ENCODE measurements at places on chromosomes 3 and 15.

- no peak for DNase-seq
These were observed 39.3 kb downstream of the DGKG start for GRCh38 chr3:186322761-186323160.

GRCh38 chr3:156300929-156301840 is 180.8 kb downstream of the KCNAB1 start:
- DNase-seq, result no peak

DNA sequence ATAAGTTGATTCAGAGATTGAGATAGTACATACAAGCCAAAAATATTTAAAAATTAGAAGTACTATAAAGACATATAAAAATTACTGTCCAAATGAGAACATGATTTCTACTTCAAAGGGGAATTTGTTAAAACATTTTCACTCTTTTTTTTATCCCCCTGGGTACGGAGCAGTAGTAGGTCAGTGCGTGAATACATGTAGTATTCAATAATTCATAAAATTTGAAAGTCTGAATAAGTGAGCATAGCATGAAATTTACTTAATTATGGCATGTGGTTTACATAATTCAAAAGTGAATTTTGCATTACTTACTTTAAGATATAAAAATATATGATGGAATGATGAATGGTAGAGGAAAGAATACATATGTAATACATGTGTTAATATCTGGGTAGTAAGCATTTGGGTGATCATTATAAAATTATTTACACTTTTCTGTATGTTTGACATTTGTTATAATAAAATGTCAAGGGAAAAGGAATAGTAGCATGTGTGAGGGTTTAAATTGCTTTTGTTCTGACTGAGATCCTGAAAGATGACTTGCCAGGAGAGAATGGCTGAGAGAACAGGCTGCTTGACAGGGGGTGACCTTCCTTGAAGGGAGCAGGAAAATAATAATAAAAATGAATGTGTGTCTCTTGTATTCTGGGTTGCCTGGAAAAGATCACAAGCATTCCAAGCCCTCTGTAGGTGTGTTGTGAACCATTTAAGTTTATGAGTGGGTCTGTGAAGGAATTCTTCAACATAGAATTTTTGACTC is 1178.8 kb downstream of the ZPLD1 start:
- DNase-seq, result no peak

- no peak for DNase-seq
These were observed 26.3 kb upstream of the GMPPB start for GRCh38 chr3:49750056-49750455.

DNA sequence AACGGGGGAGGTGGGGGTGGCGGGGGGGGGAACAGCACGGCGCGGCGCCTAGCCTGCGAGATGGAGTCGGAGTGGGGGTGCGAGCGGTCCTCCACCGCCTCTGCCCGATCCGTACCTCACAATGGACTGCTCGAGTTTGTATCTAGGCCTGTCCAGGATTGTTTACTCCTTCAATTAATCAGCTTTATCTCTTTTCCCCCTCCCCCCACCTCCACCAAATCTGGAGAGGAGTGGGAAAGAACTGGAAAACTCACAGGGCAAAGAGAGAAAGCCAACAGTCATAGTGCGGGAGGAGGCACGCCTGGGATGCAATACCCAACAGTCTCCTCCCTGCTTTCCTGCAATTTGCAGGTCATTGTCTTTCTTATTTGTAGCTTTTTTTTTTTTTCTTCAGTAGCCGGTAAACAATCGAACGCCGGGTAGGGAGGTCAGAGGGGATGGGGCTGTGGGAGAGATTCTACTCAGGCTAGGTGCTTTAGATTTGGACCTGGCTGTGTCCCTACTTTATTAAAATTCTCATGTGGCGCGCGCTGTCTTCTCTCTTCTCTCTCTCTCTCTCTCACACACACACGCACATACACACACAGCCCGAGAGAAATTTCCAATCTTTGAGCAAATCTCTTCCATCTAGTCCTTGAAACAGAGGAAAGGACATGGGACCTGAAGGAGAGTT is 6.9 kb upstream of the MEIS2 start:
- DNase-seq, result no peak

DNA sequence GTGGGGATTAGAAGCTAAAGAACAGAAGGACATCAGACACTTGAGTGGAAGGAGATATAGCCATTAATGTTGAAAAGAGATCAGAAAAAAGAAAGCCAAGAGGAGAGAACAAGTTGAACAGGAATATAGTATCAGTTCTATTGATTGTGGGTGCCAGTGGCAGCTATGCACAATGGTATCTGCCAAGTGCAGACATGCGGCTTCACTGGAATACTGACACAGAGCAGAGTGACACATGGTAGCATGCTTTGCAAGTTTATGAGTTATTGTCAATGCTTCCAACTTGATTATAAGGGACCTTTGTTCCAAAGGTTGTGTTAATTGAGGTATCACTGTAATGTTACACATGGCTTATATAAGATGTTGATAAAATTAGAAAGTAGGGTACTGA is 42.0 kb upstream of the TP63 start:
- DNase-seq, result no peak

- no peak for DNase-seq
These were observed 34.4 kb downstream of the ABHD2 start for GRCh38 chr15:89122505-89123180.

DNA sequence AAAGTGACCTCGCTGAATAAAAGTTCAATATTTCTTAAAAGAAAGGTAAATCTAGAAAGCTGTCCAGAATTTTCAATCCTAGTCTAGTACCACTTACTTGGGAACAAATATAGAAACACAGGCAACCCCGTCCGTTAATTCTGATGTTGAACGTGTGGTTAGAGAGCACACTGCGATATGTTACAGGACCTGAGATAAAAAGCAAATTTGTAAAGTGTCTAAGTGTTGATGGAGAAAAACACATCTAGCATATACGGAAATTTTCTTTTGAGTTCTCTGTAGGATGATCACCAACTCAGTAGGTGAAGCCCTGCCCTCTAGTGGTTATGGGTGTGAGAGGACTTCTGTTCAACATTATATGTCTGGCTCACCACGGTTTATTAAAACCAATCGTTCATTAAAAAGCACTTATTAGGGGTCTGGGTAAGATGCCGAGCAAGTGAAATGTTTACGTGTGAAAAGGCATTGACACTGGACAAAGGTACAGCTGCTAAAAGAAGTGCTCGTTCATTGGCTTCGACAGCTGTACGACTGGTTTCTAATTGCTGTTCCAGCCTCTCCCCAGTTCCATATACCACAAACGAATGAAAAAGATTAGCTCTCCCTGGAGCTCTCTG is 1.0 kb upstream of the ATP2C1 start:
- peak; percentile 71 for DNase-seq

- DNase-seq, result no peak
These were observed 276.6 kb upstream of the LRTM1 start for GRCh38 chr3:55204417-55204816.

DNA sequence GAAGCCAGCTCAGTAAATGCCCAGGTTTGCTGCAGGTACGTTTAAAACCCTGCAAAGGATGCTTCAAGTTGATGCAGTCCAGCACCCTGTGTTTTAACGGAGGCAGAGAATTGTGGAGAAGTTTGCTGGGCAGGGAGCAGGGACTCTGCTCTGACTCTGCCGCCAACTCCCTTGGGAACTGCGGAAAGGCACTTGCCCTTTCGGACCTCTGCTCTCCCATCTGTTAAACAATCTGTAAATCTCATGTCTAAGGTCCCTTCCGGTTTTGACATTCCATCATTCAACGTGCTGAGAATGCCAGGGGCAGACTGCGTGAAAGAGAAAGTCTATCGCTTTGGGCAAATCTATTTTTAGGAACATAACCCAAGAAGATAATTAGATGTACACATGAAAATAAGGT is 184.5 kb downstream of the OPA1 start:
- no peak for DNase-seq

- no peak for DNase-seq
These were observed 434.8 kb upstream of the DPH6 start for GRCh38 chr15:35980719-35981118.

- DNase-seq, result no peak
These were observed 130.2 kb upstream of the SGO1 start for GRCh38 chr3:20316238-20316637.

- no peak for DNase-seq
These were observed 150.6 kb upstream of the ANKRD28 start for GRCh38 chr3:15948388-15948787.

- no peak for DNase-seq
These were observed 100.6 kb downstream of the IL1RAP start for GRCh38 chr3:190614226-190615059.

DNA sequence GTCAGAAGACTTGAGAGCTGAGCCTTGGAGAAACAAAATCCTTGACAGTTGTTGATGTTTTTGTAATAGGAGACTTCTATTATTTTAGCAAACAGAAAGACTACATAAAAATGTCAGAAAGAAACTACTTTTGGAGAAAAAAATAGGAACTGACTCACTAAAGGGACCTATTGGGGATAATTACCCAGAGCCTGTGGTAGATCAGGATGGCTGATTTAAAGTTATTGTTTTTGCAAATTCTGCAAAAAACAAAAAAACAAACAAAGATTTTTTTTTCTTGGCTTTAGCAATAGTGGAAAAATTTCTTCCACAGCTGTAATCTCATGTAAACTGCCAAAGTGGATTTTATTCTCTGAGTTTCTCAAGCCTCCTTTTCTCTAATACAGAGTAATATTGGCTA is 101.5 kb upstream of the SATB1 start:
- DNase-seq, result no peak

- no peak for DNase-seq
These were observed 43.4 kb downstream of the SLC6A1 start for GRCh38 chr3:11035757-11036505.

- no peak for DNase-seq
These were observed 863.3 kb downstream of the IGSF11 start for GRCh38 chr3:118171236-118171852.

GRCh38 chr3:135495891-135496290 is 469.6 kb upstream of the PPP2R3A start:
- DNase-seq, result no peak

DNA sequence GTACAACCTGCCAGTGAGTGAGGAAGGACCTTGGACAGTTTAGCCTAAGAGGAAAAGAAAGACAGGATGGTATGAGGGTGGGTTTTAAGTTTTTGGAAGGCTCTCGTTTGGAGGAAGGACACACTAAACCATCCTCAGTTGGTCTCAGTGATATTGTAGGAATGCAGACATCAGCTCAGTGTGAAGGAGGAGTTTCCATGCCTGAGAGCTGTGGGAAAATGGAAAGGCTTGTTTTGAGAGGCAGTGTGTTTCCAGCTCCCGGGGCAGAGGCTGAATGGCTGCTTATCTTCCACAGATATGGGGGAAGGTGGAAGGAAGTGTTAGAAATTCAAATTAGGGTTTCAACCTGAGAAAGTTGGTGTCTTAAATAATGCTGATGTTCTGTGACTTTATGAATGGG is 89.6 kb upstream of the MYZAP start:
- peak; percentile 46 for DNase-seq

DNA sequence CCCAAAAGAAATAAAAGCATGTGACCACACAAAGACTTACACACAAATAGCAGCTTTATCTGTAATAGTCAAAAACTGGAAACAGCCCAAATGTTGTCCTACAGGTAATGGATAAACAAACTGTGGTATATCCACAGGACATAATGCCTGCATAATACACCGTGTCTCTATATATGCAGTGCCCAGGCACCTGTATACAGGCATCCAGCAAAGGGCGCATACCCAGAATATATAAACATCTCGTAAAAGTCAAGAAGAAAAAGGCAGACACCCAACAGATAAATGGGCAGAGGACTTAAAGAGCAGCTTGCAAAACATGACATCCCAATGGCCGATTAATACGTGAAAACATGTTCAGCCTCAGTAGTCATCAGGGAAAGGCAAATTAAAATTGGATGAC is 7.2 kb downstream of the OSBPL10 start:
- DNase-seq, result no peak

DNA sequence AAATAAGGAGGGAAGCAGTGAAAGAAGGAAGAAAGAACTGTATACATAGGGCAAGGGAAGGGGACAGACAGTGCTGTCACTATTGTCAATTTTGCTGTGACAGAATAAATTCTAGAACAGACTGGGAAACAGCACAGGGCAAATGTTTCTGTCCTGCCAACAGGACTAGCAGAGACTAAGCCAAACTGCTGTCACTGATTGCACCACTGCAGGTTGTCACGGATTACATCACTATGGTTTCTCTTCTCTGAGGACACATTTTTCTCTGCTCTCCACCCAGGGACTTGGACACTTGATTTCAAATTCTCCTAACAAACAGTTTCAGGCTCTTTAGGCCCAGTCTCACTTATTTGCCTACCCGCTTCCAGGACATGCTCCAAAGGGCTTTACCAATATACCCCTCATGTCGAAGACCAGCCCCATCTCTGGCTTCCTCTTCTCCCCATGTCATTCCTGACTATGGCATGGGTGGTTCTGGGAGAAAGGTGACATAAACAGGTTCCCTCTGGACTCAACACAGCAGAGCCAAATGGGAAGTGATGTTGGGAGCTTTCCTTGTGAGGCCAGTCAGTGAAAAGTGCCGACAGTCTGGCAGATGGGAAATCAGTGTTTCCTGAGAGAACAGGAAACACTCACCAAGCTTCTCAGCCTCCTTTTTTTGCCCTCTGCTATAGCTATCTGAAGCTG is 70.2 kb upstream of the ST3GAL6 start:
- no peak for DNase-seq

GRCh38 chr3:114659109-114660061 is 365.6 kb downstream of the TIGIT start:
- DNase-seq, result no peak

DNA sequence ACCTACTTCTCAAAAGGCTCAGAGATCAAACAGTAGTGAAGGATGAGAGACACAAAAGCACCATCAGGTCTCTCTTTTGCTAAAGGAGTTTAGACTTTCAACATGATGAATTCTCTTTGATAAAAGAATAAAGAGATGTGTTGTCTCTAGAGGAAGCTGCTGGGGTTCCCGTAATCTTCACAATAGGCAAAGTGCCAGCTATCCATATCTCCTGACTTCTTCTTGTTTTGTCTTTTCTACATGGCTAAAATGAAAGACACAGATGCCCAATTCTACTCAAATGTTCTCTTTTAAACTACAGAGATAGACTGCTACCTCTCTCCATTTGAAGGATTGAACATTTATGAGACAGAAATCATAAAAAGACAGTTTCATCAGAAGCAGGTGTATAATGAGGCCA is 38.4 kb upstream of the TUSC7 start:
- DNase-seq, result no peak

DNA sequence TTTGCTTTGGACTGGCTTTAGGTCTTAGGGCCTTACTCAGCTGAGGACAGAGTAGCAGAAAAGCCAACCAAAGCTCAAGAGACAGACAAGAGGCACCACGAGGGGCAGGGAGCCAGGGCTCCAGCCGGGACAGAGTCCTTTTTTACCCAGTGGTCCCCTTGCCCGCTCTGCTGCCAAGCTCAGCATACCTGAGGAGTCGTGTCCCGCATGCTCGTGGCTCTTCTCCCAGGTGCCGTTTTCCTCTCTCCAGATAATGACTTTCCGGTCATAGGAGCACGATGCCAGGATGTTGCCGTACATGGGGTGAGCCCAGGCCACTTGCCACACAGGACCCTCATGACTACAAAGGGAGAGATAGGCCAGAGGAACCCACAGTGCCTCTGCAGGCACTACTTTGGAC is 8.5 kb downstream of the SEC13 start:
- DNase-seq, result no peak

GRCh38 chr3:99522147-99522546 is 116.2 kb upstream of the COL8A1 start:
- DNase-seq, result no peak

GRCh38 chr3:181210275-181210674 is 220.7 kb upstream of the DNAJC19 start:
- DNase-seq, result no peak

GRCh38 chr3:112087746-112088145 is 1.6 kb downstream of the C3orf52 start:
- DNase-seq, result no peak

GRCh38 chr3:61926923-61927322 is 365.6 kb downstream of the PTPRG start:
- DNase-seq, result no peak
